SJCRH30 (cell line): ENCODE measurements at places on chromosomes 16 and 17. TPM values are rescaled to one million over a fixed set of nuclear protein-coding genes. Genes with fewer than 3 reads are reported as not detected.

ZPBP2 gene
- not detected in 2 replicates for total RNA-seq

TBC1D3C gene
- total RNA-seq, result 0.66 and 1.0 TPM in 2 replicates

CMTM4 gene
- total RNA-seq, result 27.3 and 29.4 TPM in 2 replicates

PPM1E gene
- 2.7 and 3.2 TPM in 2 replicates for total RNA-seq

- no peak for DNase-seq
These were observed 10.1 kb downstream of the MPO start for GRCh38 chr17:58270476-58271215.

DNA sequence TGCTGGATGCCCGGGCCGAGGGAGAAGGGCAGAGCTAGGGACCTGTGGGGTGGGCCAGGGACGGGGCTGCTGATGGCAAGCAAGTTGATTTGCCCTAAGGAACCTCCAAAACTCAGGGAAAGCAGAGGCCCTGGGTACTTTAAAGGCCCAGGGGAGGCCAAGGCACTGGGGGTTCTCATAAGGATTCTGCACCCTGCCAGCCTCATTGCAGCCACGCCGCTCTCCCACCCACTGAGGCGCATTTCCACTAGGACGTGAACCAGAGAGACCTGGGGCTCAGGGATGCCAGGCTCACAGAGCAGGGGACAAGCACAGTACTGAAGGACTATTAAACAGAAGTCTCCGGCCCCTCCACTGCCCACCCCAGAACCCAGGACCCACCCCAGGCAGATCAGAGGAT lies 39.4 kb upstream of the RBFOX3 start:
- no peak for DNase-seq

DNA sequence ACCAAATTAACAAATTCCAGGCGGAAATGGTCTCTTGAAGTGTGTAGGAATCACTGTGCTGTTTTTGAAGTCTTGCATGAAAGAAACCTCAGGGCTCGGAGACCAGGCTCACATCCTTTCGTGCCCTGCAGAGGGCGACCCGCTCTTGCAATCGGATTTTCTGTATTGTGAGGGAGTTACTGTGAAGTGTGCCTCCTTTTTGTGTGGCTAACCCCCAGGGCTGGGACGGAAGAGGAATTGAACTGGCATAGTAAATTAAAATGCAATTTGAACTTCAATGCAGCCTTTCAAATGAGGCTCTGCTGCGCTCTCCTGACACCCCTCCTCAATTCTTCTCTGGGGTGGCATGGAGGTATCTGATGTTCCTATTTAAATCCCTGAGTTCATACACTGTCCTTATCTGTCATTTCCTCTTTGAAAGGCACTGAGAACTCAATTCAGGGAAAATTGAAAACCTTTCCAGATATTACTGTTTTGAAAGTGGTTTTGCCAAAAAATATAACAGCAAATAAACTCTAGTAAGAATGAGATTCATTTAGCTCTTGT lies 51.5 kb upstream of the MGAT5B start:
- DNase-seq, result peak; percentile 78

DNA sequence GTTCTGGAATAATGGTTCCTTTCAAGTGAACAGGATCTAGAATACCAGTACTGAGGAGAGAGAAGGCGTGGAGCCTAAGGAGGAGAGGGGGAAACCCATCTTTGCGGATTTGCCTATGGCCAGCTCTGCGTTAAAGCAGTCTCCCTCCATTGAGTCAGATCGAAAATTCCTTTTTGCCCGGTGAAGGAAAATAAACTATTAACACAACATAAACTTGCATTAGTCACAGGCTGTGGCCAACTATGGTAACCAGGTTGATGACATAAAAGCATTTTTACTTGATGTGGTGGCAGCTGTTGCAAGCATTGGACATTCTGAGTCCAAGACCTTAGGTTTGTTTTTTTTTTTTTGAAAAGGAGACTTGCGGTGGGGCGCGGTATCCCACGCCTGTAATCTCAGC lies 8.9 kb downstream of the LDAF1 start:
- DNase-seq, result peak; percentile 69

GRCh38 chr17:48238933-48239602 lies 131.5 kb downstream of the SNX11 start:
- DNase-seq, result no peak

DNA sequence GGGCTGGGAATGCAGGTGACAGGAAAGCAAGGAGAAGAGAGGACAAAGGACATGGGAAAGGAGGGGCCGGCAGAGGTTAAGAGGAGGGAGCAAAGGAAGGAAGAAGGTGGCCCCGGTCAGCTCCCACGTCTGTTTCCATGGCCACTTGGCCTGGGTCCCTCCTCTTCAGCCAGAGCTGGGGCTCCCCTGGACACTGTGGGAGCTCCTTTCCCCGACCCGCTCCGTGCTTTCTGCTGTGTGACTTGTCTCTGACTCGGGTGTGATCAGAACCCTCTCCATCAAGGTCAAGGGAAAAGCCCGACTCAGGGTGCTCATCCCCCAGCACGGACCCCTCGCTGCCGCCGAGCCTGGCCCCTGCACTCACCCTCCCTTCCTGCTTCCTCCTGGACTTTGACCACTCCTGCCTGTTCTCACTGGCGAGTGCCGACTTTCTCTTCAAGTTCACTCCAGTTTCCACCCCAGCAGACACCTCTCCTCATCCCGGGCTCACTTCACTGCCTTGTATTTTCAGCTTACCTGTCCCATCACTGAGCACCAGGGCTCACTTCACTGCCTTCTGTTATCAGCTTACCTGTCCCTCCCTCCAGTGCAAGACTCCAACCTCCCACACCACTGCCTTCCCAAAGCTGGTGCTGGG lies 61.2 kb downstream of the MEAK7 start:
- no peak for DNase-seq

GRCh38 chr17:83078378-83079351 lies 744 bp upstream of the METRNL start:
- no peak for DNase-seq

- DNase-seq, result no peak
These were observed 55.5 kb downstream of the YWHAE start for GRCh38 chr17:1344521-1344920.

- DNase-seq, result no peak
These were observed 207.0 kb downstream of the MSI2 start for GRCh38 chr17:57463103-57463885.

DNA sequence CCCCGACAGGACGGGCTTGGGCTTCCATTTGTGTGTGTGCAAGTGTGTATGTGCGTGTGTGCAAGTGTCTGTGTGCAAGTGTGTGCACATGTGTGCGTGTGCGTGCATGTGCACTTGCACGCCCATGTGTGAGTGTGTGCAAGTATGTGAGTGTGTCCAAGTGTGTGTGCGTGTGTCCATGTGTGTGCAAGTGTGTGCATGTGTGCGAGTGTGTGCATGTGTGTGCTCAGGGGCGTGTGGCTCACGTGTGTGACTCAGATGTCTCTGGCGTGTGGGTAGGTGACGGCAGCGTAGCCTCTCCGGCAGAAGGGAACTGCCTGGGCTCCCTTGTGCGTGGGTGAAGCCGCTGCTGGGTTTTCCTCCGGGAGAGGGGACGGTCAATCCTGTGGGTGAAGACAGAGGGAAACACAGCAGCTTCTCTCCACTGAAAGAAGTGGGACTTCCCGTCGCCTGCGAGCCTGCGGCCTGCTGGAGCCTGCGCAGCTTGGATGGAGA lies 23.1 kb upstream of the ITGAX start:
- no peak for DNase-seq

DNA sequence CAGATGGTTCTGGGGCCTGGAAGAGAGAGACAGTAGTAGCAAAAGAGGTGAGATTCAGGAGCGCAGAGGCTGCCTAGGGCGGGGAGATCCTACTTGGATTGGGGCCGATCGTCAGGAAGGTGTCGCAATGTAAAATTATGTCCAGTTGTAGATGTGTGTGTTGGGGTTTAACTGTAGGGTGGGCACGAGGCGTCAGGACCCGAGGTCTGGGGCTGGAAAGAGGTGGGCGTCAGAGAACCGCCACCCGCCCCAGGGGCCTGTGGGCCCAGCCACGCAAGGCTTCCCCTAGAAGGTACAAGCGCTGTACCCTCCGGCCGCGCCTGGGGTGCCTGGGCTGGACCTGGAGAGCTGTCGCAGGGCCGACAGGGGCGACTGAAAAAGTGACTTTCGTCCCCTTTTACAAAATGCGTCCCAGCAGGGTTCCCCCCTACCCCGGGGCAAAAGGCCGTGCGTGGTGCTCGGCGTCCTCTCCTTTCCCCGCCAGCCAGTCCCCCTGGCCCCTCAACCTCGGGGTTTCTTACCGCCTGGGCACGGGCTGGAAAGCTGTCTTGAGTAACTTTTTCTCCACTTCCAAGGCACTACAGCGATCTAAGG lies 2.8 kb downstream of the IRX3 start:
- DNase-seq, result no peak

DNA sequence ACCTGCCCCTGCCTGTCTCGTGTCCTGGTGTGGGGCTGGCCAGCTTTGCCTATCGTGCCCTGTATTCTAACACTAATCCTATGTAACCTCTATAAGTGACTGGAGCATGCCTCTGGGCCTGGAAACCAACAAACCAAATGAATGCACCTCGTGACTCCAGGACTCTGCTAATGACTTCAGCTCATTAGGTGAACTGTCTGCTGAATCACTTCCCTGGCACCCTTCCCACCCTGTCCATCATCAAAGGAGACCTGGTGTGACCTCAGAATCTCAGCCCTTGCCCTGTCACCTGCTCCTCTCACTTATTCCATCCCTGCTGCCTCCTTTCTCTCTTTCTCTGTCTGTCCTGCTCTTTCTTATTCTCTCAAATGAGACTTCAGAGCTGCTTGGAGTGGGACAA lies 322.4 kb downstream of the CBLN1 start:
- DNase-seq, result no peak

DNA sequence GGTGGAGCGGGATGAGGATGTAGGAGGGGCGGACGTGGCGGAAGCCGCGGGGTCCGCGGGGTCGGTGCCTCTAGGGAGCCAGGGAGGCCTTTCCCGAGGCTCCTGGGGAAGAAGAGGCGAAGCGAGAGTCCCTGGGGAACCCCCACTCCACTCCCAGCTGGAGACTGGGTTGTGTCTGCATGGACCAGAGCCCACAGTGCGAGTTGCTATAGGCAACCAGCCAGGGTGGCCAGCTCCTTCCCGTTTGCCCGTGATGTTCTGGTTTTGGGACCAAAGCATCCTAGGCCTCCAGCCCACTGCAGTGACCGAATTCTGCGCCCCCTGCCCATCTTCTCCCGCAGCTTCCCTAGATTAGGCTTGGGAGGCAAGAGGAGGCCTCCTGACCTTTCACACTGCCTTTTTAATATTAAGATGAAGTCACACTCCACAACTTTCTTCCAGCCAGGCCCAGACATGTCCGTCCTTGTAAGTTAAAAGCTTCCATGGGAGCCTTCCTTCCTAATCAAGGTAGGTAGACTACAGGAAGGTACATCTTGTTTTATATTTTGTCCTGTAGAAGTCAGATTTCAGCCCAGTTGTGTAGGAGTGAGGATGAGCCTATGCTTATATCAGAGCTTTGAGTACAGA lies 469 bp downstream of the AMZ2 start:
- no peak for DNase-seq

DNA sequence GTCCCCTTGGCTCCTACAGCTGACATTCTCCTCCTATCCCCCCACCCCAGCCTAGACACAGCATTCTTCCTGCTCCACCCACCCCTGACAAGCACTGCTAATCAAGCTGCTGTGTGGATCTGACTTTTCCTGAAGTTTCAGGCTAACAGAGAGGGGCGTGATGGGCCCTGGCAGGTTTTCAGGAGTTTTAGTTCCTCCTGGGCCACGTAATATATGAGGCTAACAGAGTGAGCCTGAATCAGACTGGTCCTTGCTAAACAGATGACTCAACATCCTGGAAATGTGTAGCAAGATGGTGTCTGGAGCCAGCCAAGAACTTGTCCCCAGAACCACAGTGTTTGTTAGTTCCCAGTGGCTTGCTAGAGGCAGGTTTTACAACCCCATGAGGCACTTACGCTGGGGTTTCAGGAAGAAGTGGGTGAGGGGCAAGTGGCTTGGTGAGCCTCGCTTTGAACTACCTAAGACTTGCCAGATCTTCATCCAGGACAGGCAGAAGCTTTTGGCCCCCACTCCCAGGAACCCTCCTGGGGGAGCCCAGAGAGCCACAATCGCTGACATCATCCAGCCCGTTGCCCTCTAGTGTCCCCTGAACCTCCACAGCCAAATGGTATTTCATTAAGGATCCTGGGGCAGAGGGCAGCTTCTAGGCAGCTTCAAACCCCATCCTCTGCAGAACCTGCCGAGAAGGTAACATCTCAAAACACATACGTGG lies 15.9 kb downstream of the TMEM92 start:
- no peak for DNase-seq

DNA sequence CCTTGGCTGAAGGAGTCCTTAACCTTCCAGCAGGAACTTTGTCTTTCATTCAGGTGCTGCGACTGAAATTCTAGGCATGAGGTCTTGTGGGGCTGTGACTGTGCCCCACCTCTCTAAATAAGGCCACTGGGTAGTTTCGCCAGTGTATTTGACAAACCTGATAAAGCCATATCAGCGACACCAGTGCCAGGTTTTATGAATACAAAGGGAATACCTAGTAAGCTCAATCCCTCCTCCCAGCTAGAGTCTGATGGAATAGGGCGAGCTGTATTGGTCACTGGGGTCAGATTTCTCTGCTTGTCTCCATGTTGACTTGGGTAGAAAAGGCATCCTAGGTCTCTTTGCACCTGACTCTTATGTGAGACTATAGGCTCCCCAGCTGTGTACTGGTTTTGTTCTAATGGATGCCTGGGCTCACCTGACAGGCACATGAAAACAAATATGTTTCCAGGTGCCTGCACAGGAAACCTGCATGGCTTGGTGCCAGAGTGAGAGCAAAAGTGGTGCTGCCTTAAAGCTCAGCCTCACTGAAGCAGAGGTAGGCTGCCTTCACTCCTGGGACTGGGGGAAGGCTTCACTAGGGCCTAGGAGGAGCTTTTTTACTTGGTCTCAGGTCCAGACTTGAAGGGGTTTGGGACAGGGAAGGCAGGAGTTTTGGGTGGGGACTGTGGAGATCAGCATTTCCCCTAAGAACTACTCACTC lies 8.3 kb downstream of the SLC7A6 start:
- DNase-seq, result no peak

GRCh38 chr17:21172846-21173245 lies 41.1 kb downstream of the TMEM11 start:
- DNase-seq, result no peak

- no peak for DNase-seq
These were observed 40.0 kb downstream of the SOCS1 start for GRCh38 chr16:11215935-11216556.
